ENCODE measurements at places on chromosomes 11 and 22.

GRCh38 chr11:131838016-131838415 lies 467.6 kb downstream of the NTM start:
- no peak for DNase-seq

GRCh38 chr11:9765320-9766101 lies 101.6 kb downstream of the SWAP70 start:
- DNase-seq = no peak

DNA sequence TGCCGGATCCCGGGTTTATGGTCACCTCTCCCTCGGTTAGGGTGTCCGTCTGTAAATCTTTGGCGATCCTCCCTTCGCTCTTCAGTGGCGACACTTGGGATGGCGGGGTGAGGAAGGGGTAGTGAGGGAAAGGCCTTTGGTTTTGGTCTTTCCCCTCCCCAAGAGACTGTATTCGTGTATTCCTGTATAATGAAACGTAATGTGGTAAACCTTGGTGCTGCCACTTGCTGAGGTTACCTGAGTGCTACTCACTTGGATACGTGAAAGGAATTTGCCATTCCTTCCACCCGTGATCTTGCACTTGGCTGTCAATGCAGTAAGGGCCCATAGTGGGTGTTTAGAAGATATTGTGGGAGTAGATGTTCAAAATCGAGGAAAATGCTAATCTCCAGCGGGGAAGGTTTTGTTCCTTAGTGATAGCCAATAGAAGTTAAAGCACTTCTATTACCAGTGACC lies 578 bp upstream of the NUP160 start:
- DNase-seq = no peak

DNA sequence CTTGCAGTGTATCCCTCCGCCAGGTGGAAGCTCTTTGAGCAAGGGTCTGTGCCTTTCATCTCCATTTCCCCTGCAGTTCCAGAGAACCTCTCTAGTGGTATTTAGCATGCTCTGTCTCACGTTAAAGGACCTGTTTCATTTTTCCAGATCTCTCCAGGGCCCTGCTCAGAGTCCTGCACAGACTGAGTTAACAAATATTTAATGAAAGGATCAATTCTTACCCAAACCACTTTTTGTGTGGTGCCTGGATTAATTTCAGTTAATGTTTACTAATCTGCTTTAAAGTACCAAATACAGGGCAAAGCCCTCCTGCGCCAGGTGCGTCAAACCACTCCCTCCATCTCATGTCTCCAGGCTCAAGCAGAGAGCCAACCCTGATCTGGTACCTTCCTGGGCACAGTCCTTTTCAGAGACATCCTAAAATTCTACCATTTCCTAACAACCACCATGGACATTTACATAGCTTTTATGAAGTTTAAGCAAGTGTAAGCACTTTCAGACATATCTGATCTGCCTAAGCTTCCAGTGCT lies 18.7 kb upstream of the ACER3 start:
- no peak for DNase-seq

- DNase-seq = no peak
Measured at GRCh38 chr11:17259519-17259918, 17.0 kb upstream of the NUCB2 start.

DNA sequence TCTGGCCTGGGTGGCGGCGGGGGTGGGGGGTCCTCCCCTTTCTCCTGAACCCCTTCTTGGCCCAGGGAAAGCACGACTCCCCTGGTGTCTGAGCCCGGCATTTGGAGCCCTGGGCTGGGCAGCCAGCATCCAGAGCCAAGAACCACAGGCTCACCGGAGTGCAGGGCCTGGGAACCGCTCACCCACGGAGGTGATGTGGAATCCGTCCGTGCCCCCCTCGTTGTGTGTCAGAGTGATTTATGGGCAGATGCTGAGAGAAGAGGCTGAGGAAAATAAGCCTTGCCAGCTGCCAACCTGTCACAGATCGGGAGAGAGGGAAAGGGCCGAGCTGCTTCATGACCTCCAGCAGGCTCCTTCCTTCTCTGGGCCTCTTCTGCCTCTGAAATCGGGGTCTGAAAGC lies 33.7 kb downstream of the WNT11 start:
- no peak for DNase-seq

DNA sequence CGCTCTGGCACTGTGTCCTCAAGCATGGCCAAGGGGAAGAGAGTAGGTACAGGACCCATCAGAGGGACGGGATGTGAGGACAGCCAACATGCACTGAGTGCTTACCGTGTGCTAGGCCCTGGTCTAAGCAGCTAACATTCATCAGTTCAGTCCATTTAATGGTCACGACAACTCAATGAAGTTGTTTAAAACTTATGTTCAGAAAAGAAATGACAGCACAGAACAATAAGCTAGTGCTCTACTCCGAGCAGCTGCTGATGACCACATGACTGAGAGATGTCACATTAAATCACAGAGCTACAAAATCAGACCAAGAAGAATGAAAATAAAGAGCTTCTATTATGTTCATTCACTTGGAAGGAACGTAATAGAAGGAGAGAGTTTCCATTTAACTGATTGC lies 26.3 kb downstream of the PRDM10 start:
- DNase-seq = no peak

Measured in NCI-H187 (cell line).